ENCODE measurements at places on chromosomes 4 and X.

DNA sequence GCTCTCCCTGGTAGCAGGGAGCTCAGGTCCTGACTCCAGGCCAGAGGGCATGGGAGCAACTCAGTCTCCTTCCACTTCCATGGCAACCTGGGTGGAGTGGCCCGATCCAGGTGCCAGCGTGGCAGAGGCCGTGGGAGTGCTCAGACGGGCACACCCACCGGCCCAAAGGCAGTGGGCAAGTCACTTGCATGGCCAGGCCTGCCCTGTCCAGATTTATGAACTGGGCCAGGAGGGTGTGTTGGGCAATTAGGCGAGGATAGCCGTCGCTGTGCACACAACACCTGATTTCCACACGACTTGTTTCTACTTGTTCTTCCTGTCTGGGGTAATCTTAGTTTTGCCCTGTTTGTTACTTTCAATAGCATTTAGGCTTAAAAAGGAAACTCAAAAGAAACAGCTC lies 55.5 kb upstream of the NYX start:
- DNase-seq = no peak

- no peak for DNase-seq
Observed at GRCh38 chr4:186854256-186854655, 130.6 kb upstream of the FAT1 start.

DNA sequence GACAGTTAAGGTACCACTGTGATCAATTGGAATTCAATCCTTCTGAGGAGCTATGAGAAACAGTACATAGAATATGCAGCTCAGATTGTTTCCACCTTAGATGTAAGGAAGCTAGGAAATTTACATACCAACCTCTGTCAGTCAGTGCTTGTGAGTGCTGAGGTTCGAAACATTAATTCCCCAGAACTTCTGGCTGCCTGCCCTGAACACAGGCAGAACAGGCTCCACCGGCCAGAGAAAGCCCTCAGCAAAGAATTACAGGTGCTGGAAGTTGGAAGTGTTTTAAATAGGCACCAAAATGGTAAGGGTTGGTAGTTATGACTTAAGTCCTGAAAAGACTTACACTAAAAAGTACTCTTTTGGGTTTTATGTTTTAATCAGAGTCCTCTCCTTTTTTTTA lies 651.8 kb downstream of the C4orf33 start:
- DNase-seq = no peak

- DNase-seq = no peak
Observed at GRCh38 chr4:86184901-86185285, 175.0 kb downstream of the MAPK10 start.

GRCh38 chrX:30659421-30659820 lies 6.2 kb downstream of the GK start:
- peak; percentile 48 for DNase-seq

DNA sequence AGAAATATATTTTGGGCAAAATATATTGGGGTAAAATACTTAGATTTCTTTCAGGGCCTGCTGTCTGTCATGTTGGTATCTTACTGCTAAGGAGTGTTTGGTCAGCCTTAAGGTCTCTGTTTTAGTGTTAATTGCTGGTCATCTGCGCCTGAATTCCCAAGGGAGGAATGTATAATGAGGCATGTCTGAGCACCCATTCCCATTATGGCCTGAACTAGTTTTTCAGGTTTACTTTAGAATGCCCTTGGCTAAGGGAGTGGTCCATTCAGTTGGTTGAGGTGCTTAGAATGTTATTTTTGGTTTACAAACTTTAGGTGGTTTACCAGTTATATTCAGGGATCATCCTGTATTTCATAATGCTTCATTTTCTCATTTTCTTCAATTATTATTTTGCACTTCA lies 125.9 kb downstream of the CFAP299 start:
- DNase-seq = no peak
